CD8-positive, alpha-beta T cell (primary cell): ENCODE measurements at places on chromosomes 12 and 14.
A peak's percentile ranks its signal among the peaks of the same experiment; 100 is the strongest.

DNA sequence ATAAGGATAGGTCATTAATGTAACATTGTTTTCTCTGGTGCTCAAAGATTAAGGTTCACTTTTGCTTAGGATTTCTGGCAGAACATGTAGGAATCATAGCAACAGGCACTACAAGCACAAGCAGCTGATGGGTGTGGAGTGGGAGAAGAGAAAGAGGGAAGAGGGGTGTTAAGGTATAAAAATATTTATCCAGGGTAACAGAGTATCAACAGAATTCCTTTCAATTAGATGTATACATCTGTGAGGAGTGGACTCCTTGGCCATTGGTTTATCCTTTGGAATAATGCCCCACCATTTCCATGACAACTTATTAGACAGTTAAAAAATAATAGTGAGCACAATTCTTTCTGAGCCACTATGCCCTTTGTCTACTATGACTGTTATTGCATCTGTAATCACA, 388.3 kb upstream of the DDHD1 start:
- no peak for DNase-seq

DNA sequence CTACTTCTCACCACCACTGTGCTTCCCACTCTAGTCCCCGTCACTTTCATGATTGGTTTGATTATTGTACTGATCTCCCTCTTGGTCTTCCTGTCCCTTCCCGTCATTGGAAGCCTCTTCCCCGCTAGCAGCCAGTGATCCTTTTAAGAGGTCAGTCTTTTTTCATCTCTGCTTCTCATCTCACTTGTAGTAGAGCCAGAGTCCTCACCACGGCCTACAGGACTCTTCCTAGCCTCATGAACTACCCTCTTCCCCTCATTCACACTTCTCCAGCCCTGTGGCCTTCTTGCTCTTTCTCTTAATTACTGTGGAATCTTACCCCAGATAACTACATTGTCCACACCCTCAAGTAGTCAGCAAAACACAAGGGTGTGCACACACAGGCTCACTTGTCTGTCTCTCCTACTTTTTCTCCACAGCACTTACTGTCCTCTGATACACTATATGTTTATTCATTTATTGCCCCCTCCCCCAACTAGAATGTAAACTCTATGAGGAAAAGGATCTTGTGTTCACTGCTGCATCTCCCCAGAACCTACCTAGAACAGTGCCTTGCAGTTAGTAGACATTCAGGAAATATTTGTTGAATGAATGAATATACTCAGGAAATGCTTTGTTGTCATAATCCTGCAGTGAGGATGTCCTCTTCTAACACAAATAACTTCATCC, 66.3 kb downstream of the CKB start:
- DNase-seq, result no peak

GRCh38 chr12:27474344-27474743, 27.8 kb downstream of the SMCO2 start:
- no peak for DNase-seq

DNA sequence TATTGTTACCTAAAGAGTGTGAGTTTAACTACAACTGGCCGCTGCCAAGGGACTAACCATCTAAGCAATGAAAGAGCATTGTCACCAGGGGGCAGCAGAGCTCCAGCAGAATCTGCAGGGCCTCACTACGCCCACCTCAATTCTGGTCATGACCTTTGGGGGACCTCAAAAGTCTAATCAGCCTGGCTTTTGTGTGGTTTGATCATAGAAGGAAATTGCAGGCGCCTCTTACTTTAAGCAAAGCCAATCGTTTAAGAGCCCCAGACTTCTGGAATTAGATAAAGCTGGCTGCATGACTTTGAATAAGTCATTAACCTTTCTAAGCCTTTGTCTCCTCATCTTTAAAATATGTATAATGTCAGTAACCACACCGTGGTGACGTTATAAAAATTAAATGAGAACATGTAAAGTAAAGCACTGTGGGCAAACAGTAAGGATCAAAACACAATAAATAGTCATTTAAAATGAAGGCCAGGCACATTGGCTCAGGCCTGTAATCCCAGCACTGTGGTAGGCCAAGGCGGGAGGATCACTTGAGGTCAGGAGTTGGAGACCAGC, 58.6 kb downstream of the TBX3 start:
- no peak for DNase-seq

- DNase-seq, result peak; percentile 77
Observed at GRCh38 chr12:89225401-89225800, 126.9 kb downstream of the DUSP6 start.

DNA sequence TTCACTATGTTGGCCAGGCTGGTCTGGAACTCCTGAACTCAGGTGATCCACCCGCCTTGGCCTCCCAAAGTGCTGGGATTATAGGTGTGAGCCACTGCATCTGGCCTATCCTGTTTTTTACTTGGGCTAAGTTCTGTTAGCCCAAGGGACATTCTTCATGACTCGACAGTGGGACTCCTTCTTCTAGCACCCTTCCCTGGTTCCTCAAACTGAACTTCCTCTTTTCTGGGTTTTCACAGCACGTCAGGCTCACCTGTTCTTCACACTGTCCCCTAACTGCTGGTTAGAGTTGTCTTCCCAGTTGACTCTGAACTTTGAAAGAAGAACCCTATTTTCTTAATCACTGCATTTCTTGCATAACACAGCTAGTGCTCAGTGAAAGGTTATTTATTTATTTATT, 22.5 kb downstream of the CABP1 start:
- DNase-seq, result no peak

- no peak for DNase-seq
Observed at GRCh38 chr12:18851271-18851670, 113.4 kb downstream of the CAPZA3 start.

- no peak for DNase-seq
Observed at GRCh38 chr12:89236237-89236636, 116.1 kb downstream of the DUSP6 start.

DNA sequence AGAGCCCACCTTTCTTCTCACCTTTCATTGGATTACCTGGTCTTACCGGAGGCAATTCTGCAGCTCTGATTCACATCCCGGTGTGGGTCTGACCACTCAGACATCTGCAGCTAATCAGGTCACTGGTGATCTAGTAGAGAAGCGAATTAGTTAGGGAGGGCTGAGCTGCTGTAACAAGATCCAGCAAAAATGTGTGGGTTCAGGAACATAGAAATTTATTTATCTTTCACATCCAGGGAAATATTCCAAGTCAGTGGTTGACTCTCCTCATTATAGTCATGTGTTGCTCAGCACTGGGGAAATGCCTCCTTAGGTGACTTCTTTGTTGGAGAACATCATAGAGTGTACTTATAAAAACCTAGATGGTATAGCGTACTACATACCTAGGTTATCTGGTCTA, 218.7 kb upstream of the PELI2 start:
- DNase-seq, result no peak

GRCh38 chr14:23544511-23545447, 6.8 kb downstream of the ZFHX2 start:
- no peak for DNase-seq

DNA sequence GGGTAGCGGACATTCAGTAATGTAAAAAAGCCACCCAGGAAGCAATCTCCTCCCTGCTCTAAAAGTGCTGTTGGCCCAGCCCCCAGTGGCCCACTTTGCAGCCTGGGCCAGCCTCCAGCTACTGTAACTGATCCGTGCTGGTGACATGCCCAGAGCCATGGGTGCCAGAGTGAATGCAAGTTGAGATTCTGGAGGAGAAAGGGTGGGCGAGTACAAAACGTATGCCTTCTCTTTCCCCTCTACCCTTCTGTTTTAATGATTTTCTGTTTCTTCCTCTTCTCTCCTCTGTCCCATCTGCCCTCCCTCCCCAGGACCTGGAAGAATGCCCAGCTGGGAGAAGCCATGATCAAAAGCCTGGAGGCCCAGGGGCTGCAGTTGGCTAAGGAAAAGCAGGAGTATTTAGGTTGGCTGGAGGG, 16.9 kb downstream of the PLEKHD1 start:
- DNase-seq, result no peak

DNA sequence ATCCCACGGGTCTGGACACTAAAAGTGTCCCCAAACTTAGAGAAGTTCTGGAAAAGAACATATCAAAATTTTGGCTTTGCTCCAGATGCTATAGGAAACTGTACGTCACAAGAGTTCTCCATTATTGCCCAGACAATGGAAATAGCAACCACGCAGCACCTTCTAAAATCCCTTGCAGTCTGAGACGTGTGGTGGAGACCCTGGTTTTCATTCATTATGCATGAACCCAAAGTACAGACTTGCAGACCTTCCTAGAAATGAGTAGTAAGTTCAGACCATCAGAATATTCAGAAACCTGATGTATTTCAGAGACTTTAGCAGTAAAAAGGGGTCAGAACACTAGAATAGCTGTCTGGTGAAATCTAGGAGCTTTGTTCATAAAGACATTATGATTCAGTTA, 50.0 kb upstream of the BCL2L14 start:
- no peak for DNase-seq

GRCh38 chr12:65585648-65586602, 238.4 kb upstream of the HMGA2 start:
- no peak for DNase-seq

DNA sequence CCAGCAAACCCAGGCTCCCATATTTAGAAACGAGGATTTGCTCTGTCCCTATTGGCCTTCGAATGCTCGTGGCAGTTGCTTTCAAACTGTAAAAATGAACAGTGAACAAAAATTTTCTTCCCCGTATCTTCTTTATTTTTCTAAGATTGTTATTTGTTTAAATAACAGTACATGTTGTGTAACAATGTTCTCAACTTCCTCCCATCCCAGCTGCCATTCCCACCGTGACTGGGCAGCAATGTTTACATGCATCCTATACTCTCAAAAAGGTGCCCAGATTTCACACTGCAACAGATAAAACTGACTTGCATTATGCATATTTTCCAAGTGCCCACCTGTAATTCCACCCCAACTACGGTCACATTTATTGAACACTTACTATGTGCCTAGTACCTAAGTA, 12.8 kb downstream of the VCPKMT start:
- no peak for DNase-seq

- DNase-seq, result no peak
Observed at GRCh38 chr12:15605881-15606590, 183.2 kb downstream of the EPS8 start.

GRCh38 chr14:105091517-105092170, 26.4 kb upstream of the GPR132 start:
- DNase-seq, result no peak

DNA sequence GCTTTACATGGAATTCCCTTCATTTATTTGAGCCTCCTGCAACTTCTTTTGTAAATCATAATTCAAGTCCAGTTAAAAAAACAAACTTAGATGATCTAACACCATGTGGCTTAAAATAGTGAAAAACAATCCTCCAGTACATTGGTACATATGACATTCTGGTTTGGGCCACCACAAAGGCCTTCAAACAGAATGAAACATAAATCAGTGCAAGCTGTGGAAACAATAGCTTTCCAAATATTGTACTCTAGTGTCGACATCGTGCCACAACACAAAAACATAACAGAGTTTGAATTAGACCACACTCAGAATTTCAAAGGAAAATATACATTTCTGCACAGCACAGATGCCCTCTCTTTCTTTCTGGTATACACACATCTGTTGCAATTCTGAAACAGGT, 751.3 kb downstream of the SLC6A15 start:
- DNase-seq, result no peak

GRCh38 chr12:10386857-10387256, 3.0 kb downstream of the KLRK1 start:
- no peak for DNase-seq

DNA sequence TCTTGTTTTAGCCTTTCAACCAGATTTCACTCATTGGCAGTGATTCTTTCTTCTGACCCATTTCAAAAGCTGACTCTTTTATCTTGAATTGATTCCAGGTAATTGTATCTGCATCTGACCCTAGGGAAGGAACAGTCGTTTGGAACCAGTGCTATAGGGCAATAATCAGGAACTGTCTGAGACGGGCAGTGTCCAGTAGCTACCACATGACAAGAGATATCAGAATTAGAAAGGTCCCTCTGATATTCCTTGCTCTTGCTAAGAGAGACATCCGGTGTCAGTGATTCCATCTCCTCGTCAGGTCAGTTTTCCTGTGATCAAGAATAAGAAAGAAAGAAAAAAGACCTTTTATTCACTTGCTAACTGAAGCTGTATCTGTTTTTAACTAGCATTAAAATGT, 47.8 kb upstream of the PDE3A start:
- DNase-seq, result no peak

DNA sequence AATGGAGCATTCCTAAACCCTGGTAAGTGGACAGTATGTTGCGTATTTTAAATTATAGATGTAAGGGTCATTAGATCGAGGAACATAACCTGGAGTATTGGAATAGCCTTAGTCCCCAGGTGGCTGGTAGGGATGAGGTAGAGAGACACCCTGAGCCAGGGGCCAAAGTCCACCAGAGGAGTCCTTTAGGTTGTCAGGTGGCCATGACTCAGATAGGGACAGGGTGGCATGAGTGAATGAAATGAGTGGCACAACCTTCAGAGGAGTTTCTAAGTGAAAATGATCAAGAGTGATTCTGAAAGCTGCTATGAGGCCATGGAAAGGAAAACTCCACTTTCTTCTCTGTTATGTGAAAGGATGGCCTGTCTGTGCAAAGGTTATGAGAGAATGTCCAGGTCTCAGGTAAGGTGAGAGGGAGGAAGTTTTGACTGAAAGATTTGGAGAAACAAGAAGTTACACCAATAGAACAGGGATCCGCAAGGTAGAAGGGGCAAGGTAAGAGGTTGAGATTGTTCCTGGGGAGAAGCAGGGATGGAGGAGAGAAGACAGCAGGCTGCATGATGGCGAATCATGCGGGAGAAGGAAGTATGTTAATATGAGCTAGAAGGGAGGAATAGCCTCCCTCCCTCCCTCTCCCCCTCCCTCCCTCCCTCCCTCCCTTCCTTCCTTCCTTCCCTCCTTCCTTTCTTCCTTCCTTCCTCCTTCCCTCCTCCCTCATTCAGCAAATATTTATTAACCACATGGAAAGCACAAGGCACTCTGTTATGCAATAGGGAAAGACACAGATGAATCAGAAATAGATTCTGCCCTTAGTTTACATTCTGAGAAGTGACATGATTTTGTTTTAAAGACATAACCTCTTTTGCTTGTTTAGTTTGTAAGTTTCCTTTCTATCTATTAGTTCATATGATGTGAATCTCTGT, 14.0 kb upstream of the RIPK3 start:
- DNase-seq, result no peak

GRCh38 chr12:114272605-114273004, 133.3 kb downstream of the TBX5 start:
- no peak for DNase-seq

GRCh38 chr12:93880853-93881522, 203.8 kb downstream of the CRADD start:
- DNase-seq, result no peak

DNA sequence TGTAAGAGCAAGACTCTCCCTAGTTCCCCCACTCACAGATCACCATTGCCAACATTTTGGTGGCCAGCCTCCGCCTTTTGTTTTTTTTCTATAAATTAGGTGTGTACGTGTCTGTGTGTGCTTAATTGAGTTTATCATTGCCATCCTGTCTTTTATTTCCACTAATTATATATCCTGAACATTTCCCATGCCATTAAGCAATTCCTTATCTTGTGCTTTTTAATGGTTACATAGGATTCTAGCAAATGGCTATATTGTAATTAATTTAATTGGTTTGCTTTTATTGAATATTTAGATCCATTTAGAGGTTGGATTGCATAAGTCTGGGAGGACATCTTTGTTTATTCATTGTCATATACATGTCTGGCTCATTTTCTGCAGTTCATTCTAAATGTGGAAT, 107.3 kb upstream of the RTL1 start:
- no peak for DNase-seq
